ENCODE measurements at places on chromosomes 3 and 15.

- no peak for DNase-seq
Observed at GRCh38 chr15:40471808-40472150, 995 bp downstream of the CHST14 start.

DNA sequence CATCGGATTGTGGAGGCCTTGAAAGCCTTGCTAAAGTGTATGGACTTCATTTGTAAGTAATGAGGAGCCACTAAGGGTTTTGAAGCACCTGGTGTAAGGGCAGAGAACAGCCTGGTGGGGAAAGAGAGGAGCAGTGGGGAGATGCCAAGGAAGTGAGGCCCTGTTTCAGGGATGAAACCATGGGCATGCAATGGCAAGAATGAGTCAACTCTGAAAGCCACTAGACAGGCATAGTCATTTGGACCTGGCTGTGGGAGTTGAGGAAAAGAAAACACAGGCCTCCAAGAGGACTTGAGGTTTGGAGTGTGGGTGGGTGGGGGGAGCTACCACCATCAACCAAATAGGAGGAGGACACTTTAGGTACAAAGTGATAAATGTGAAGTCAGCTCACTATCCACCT is 7.6 kb downstream of the XCR1 start:
- DNase-seq = no peak

DNA sequence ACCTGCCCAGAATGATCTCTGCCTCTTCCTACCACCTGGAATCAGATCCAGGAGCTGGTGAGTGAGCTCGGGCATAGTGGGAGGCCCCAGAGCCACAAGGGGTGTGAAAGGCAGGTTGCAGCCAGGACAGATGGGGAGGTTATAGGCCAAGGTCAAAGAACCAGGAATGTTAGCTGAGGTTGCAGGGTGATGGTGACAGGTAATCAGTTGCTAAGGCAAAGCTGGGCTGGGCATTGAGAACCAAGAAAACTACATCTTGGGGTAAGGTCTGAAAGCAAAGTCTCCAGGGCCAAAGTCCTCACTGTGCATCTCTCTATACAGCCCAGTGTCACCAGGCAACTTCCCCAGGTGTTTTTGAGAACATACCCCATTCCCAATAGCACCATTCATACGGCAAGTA is 38.4 kb upstream of the SLC6A11 start:
- DNase-seq = no peak

DNA sequence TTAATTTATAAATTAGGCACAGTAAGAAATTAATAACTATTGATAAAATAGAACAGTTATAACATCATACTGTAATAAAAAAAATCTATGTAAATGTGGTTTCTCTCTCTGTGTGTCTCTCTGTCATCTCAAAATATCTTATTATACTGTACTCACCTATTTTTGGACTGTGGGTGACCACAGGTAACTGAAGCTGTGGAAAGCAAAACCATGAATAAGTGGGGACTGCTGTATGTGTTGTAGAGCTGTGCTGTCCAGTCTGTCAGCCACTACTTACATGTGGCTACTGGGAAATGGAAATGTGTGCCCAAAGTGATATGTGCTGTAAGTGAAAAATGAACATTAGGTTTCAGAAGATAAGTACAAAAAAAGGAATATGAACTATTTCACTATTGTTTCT is 145.5 kb downstream of the CNTN4 start:
- DNase-seq = no peak

DNA sequence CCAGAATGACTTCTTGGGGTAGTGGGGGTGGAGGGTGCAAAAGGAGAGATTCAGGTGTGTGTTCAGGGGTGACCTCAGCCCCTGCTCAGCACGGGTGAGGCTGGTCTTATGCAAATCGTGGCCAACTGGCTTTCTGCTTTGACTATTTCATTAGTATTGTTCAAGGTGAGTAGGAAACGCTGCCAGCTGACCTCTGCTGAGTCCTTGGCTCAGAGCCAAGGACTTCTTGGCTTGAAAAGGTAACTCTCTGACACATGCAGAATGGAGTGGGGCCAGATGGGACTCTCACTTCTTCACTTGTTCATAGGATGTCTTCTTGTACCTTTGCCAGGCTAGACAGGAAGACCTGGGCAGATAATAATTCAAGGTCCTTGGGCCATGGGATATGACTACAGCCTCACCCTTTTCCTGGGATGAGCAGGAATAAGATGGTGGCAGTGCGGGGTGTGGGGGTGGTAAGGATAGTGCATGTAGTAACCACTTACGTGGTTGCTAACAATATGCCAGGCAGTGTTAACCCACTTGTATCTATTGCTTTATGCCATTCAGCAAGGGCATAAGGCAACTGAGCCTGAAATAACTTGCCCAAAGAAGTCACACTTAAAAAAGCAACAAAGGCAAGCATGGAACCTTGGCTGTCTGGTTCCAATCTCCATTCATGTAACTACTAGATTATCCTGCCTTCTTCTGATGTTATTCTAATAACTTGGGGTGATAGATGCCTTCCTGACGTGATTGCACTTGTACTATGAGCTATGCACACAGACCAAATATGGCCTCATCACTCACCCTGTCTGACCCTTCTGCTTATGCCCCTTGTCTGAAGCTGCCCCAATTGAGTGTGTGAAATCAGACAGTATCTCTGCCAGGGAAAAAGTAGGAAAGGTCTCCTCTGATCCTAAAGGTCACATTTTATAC is 193.1 kb downstream of the NR1D2 start:
- no peak for DNase-seq

DNA sequence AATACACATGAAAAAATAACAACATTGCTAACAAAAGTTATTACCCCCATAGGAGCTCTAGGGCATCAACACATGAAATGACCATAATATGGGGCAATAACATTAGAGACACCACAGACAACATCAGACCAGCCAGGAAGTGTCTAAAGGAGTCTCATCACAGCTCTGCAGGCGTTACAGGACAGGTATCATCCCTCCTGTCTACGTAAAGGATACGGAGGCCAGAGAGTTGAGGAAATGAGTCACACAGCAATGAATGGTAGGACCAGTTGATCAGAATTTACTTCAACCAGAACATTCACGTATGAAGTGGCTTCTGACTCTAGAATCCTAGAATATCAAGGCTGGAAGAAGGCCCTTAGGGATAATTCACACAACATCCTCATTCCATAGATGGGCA is 1.8 kb downstream of the NME9 start:
- no peak for DNase-seq

- no peak for DNase-seq
Observed at GRCh38 chr3:182729903-182730674, 63.2 kb upstream of the ATP11B start.

GRCh38 chr15:71683411-71684274 is 126.7 kb upstream of the NR2E3 start:
- no peak for DNase-seq

GRCh38 chr3:24119321-24119751 is 174.2 kb downstream of the NR1D2 start:
- DNase-seq = no peak

GRCh38 chr3:144754076-144754783 is 782.6 kb downstream of the DIPK2A start:
- no peak for DNase-seq

- DNase-seq = no peak
Observed at GRCh38 chr15:64501396-64501715, 41.0 kb downstream of the ZNF609 start.

- no peak for DNase-seq
Observed at GRCh38 chr3:167887096-167887495, 151.6 kb downstream of the SERPINI1 start.

DNA sequence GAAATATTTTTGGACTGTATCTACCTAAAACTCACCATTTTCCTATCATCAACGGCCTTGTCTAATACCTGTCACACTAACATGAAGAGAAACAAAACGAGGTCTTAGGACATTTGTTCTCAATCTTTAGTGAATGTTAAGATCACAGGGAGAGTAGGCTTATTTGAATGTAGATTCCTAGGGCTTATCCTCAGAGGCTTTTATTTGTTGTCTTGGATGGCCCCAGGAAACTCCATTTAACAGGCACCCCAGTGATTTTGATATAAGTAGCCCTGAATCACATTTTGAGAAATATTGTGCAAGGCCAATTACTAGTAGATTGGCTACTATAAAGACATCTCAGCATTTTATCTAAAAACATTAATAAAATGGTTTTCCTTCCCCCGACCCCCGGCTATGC is 367.4 kb downstream of the GAP43 start:
- no peak for DNase-seq

DNA sequence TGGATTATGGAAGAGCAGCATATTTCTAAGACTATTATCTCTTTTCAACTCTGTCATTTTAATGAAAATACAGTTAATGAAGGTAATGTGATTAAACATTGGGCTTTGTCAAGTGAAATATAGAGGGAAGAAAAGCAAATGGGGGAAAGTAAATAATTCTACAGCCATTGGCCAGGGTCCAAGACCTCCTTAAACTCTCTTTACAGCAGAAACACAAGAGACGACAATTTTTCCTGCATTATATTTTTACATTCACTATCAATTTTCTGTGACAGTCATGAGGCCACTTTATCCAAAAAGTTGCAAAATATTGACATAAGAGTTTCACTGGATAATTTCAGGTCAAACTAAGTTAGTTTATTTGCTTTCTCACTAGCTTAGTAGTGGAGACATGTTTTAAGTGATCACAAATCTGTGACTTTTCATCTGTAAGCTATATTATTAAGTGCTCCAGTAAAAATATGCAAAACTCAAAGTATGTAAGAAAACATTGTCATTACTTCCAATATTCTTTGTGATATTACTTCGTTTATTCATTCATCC is 385.9 kb upstream of the DPH6 start:
- DNase-seq = no peak

- no peak for DNase-seq
Observed at GRCh38 chr15:44661576-44661975, 1.9 kb downstream of the SPG11 start.

- DNase-seq = peak; percentile 32
Observed at GRCh38 chr15:29826908-29827820, 4.9 kb upstream of the TJP1 start.

DNA sequence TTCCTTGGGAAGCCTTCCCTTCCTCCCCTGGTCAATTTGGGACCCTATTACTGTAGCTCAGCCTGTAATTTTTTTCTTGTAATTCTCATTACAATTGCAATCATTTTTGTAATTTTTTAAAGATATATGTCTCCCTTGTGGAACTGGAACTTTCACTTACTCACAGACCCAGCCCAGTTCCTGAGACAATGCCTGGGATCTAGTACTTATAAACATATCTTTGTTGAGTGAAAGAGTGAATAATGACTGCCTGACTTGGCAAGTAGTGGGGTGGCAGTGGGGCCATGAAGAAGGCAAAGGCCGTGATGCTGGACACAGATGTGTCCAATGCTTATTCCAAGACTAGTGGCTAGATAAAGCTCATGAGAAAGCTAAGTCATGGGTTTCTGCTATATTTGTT is 294.5 kb upstream of the LRRN1 start:
- DNase-seq = no peak

GRCh38 chr15:87949151-87949574 is 307.4 kb downstream of the NTRK3 start:
- DNase-seq = no peak

DNA sequence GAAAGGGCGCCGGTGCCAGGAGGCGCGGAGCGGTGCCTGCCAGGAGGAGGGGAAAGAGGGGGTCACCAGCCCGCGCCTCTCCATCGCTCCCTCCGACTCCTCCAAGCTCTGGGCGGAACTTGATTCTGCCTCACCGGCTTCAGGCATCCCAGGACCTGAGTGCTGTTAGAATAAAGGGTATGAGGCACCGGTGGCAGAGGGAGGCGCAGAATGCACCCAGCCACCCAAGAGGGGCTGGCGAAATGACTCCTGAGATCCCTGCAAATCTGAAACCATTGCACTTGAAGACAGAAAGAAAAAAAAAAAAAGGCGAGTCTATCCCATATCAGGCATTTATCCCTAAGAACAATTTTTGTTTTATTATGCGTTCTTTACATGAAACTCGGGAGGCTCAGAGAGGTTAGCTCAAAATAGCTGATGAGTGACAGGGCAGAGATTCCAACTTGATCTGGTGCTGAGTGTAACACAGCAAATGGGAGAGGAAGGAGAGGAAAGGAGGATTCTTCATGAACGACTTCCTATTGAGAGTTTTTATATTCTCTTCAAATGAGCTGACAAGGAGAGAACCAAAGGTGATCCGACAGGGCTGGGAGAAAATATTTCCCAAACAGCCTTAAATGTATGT is 157.0 kb upstream of the FRMD4B start:
- DNase-seq = no peak

DNA sequence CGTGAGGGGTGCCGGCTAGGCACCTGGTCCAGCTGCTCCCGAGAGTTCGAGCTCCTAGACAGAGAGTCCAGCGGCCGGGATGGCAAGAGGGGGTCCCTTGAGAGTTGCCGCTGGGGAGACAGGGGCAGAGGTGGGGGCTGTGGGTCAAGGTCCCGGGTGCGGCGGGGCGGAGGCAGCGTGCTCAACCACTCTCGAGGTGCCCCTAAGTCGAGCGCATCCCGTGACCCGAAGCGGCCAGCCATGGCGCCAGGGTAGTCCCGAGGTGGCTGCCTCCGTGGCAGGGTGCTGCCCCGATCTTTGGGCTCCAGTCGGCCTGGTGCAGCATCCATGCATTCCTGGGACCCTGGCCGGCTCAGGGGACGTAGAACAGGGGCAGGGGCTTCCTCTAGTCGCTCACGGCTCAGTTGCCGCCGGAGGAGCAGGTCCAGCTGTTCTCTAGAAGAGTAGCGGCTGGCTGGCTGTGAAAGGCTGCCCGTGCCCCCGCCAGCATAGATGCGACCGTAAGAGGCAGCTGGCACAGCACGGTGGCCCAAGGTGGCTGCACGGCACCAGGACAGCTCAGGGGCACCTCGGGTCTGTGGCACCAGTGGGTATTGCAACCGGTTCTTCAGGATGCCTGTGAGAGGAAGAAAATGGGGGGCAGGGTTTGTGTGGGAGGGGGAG is 4.8 kb upstream of the SLC26A6 start:
- no peak for DNase-seq

GRCh38 chr15:70111203-70112073 is 13.7 kb upstream of the TLE3 start:
- DNase-seq = peak; percentile 81

DNA sequence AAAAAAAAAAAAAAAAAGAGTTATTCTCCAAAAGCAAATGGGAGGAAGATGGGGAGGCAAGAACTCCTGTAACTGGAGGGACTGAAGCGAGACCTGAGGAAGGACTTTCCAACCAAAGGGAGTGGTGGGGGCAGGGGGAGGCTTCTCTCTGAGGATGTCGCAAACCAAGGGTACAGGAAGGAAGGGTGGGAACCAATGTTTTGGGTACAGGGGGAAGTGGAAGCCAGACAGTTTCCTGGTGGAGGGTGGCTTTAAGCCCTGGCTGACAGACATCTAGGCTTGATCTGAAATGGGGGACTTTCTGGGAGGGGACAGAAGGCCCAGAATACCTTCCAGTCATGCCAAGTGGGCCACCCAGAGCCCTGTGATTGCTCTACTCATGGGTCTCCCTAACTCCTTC is 27.0 kb downstream of the VIPR1 start:
- DNase-seq = no peak

Data from posterior cingulate gyrus (tissue), 11 donors.